ENCODE measurements at places on chromosomes 7 and 10.
A peak's percentile ranks its signal among the peaks of the same experiment; 100 is the strongest.

GRCh38 chr7:54591404-54592386 is 49.5 kb downstream of the VSTM2A start:
- no peaks in the 10 kb centered on the region for H3K36me3 ChIP-seq
- no peaks in the 10 kb centered on the region for H3K4me1 ChIP-seq
- H3K27me3 ChIP-seq: no peaks in the 10 kb centered on the region
- no peak overlapping the region for H3K27ac ChIP-seq

GRCh38 chr7:148581624-148582023 is 8.9 kb upstream of the C7orf33 start:
- no peak overlapping the region for H3K27ac ChIP-seq
- no peaks in the 10 kb centered on the region for H3K27me3 ChIP-seq
- no peaks in the 10 kb centered on the region for H3K36me3 ChIP-seq
- H3K4me1 ChIP-seq: no peaks in the 10 kb centered on the region
- DNase-seq: no peak

DNA sequence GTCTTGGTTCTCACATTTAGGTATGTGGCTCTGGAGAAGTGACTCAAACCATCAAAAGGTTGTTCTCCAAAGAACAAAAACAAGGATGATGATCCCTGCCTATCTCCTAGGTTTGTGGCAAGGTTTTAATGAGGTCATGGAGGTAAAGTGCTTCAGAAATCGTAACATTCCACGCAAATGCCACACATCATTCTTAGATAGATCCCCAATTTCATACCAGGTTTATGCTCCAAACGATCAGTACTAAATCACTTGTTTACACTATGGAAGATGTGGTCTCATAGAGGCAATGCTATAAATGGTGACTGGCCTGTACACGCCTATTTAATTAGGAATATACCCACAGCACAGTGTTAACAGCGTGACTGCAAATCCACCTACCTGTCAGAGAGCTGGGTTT is 66.6 kb downstream of the MINDY3 start:
- H3K27me3 ChIP-seq: no peaks in the 10 kb centered on the region
- peaks cover 8% of the 10 kb centered on the region for H3K4me1 ChIP-seq
- no peaks in the 10 kb centered on the region for H3K36me3 ChIP-seq
- no peak for DNase-seq

GRCh38 chr10:28020080-28020860 is 21.4 kb upstream of the ODAD2 start:
- DNase-seq: no peak
- no peaks in the 10 kb centered on the region for H3K27me3 ChIP-seq
- H3K36me3 ChIP-seq: no peaks in the 10 kb centered on the region
- H3K27ac ChIP-seq: no peak overlapping the region
- H3K4me3 ChIP-seq: no peak overlapping the region

GRCh38 chr7:48130658-48131108 is 40.6 kb upstream of the ABCA13 start:
- H3K27me3 ChIP-seq: no peaks in the 10 kb centered on the region
- H3K36me3 ChIP-seq: no peaks in the 10 kb centered on the region
- no peak overlapping the region for H3K4me3 ChIP-seq
- no peaks in the 10 kb centered on the region for H3K4me1 ChIP-seq
- no peak for DNase-seq

DNA sequence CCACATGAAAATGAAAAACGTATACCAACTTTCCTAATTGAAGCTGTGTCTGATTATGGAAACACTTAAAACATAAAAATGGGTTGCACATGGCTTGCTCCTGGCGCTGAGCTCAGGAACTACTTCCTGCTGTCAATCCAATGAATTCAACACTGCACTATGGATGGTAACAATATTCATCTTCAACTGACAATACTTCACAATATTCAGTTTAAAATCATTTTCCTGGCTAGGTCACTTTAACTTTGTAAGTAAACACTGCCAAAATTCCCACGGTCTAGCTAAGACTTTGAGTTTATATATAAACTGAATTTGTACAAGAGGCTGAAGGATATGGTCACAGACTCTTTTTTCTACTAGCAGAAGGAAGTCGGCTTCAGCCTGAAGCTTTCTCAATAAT is 556.9 kb downstream of the TNS3 start:
- no peaks in the 10 kb centered on the region for H3K36me3 ChIP-seq
- no peak overlapping the region for H3K27ac ChIP-seq
- H3K4me1 ChIP-seq: no peaks in the 10 kb centered on the region
- no peak overlapping the region for H3K4me3 ChIP-seq
- DNase-seq: no peak
- no peaks in the 10 kb centered on the region for H3K27me3 ChIP-seq

DNA sequence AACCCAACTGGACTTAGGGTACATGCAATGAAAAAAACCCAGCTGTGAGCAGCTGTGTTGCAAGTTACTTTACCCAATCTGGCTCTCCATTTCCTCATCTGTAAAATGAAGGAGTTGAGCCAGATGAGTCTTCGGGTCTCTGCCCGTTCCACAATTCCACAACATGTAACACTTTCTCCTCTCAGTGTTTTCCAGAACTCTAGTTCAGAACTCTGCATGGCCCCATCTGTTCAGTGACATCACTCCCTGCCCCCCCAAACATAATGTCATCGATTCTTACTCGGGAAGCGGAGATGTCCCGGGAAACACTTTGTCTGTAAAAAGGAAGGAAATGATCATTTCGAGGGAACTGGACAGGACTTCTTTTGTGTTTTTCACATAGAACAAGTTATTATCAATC is 2.5 kb downstream of the SH3PXD2A start:
- H3K4me1 ChIP-seq: peaks cover 43% of the 10 kb centered on the region
- peak overlapping the region; percentile 85 for H3K4me3 ChIP-seq
- no peaks in the 10 kb centered on the region for H3K27me3 ChIP-seq

DNA sequence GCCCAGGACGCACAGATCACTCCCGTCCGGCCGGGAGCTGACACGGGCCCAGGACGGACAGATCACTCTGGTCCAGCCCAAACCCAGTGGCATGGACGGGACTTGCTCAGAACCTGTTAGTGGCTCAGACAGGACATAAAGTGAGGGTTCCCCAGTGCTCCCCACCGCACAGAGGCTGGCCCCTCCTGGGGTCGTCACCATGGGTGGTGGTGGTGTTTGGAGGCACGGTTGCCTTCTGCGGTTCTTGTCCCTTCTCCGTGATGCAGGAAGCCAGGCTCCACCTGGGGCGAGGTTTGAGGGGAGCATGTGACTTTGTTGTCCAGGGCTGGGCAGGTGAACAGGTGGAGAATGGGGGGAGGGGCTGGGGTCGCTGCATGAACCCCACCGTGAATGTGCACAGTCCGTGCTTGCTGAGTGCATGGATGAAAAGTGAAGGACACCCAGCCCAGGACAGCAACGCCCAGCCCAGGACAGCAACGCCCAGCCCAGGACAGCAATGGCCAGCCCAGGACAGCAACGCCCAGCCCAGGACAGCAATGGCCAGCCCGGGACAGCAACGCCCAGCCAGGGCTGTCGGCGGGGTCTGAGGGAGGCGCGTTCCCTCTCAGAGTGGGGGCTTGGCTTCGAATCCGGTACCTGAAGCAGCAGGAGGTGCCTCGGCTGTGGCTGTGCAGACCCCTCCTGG is 26.7 kb downstream of the FAM20C start:
- no peaks in the 10 kb centered on the region for H3K27me3 ChIP-seq
- no peak for DNase-seq
- H3K4me1 ChIP-seq: peaks cover 8% of the 10 kb centered on the region
- H3K27ac ChIP-seq: no peak overlapping the region
- H3K36me3 ChIP-seq: no peaks in the 10 kb centered on the region
- no peak overlapping the region for H3K4me3 ChIP-seq

GRCh38 chr7:23205909-23206767 is 24.3 kb downstream of the NUP42 start:
- H3K36me3 ChIP-seq: peaks cover 15% of the 10 kb centered on the region
- no peak for DNase-seq

GRCh38 chr7:29622335-29623265 is 59.0 kb downstream of the PRR15 start:
- H3K4me3 ChIP-seq: no peak overlapping the region
- H3K4me1 ChIP-seq: no peaks in the 10 kb centered on the region
- H3K27me3 ChIP-seq: no peaks in the 10 kb centered on the region
- H3K36me3 ChIP-seq: no peaks in the 10 kb centered on the region

GRCh38 chr7:37395618-37396259 is 52.9 kb downstream of the ELMO1 start:
- peaks cover 6% of the 10 kb centered on the region for H3K4me1 ChIP-seq
- no peak overlapping the region for H3K4me3 ChIP-seq
- no peak overlapping the region for H3K27ac ChIP-seq
- no peaks in the 10 kb centered on the region for H3K27me3 ChIP-seq
- DNase-seq: no peak

- no peaks in the 10 kb centered on the region for H3K36me3 ChIP-seq
- no peak for DNase-seq
- H3K4me1 ChIP-seq: no peaks in the 10 kb centered on the region
- H3K4me3 ChIP-seq: no peak overlapping the region
- no peak overlapping the region for H3K27ac ChIP-seq
These were observed 117.4 kb downstream of the MTPAP start for GRCh38 chr10:30231709-30232108.

- no peaks in the 10 kb centered on the region for H3K4me1 ChIP-seq
- no peaks in the 10 kb centered on the region for H3K27me3 ChIP-seq
- no peak for DNase-seq
- H3K4me3 ChIP-seq: no peak overlapping the region
- H3K27ac ChIP-seq: no peak overlapping the region
These were observed 70.7 kb downstream of the CPVL start for GRCh38 chr7:29075606-29076005.

GRCh38 chr7:41520445-41520844 is 182.4 kb downstream of the INHBA start:
- DNase-seq: no peak
- no peak overlapping the region for H3K4me3 ChIP-seq
- no peak overlapping the region for H3K27ac ChIP-seq
- no peaks in the 10 kb centered on the region for H3K36me3 ChIP-seq

DNA sequence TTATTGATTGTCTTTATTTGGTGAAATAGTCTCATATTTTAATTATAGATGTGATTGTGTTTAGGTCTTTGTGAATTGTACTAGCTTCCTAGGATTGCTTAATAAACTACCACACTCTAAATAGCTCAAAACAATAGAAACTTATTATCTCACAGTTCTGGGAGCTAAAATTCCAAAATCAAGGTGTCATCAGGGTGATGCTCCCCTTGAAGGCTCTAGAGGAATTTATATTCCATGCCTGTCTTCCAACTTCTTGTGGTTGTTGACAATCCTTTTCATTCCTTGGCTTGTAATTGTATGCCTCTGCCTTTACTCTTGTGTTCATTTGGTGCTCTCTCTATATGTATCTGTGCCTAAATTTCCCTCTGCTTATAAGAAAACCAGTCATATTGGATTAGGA is 155.3 kb upstream of the AKR1E2 start:
- peak overlapping the region; percentile 80 for H3K27ac ChIP-seq
- no peak for DNase-seq
- no peak overlapping the region for H3K4me3 ChIP-seq

- H3K36me3 ChIP-seq: no peaks in the 10 kb centered on the region
- H3K4me1 ChIP-seq: peaks cover 7% of the 10 kb centered on the region
- no peak for DNase-seq
- H3K27ac ChIP-seq: no peak overlapping the region
- peaks cover 17% of the 10 kb centered on the region for H3K27me3 ChIP-seq
These were observed 16.5 kb downstream of the CNPY1 start for GRCh38 chr7:155529845-155530244.

- no peaks in the 10 kb centered on the region for H3K36me3 ChIP-seq
- DNase-seq: no peak
- peak overlapping the region; percentile 98 for H3K4me3 ChIP-seq
These were observed 2.5 kb downstream of the SLK start for GRCh38 chr10:103969436-103969835.

- H3K4me1 ChIP-seq: no peaks in the 10 kb centered on the region
- no peak overlapping the region for H3K27ac ChIP-seq
- no peaks in the 10 kb centered on the region for H3K27me3 ChIP-seq
- peak overlapping the region; percentile 34 for H3K4me3 ChIP-seq
- H3K36me3 ChIP-seq: no peaks in the 10 kb centered on the region
These were observed 5.2 kb downstream of the GIMAP5 start for GRCh38 chr7:150742286-150742968.

GRCh38 chr10:91665842-91666241 is 33.0 kb upstream of the PPP1R3C start:
- no peaks in the 10 kb centered on the region for H3K27me3 ChIP-seq
- DNase-seq: no peak
- no peaks in the 10 kb centered on the region for H3K4me1 ChIP-seq
- no peak overlapping the region for H3K27ac ChIP-seq
- no peak overlapping the region for H3K4me3 ChIP-seq

DNA sequence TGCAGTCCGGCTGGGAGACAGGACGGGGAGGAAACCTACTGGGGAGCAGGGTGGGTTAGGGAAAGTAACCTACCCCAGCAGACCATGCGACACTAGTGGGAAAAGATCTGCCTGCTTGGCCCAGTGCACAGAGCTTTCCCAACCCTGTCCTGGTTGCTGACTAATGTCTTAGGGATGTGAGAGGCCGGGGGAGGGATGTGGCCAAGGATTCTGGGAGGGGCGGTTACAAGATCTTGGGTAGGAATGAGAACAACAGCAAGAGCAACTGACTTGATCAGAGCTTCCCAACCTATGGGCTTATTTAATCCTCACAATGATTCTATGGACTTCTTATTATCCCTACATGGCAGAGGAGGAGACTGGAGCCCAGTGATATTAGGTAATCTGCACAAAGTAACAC is 24.0 kb upstream of the EIF5AL1 start:
- no peaks in the 10 kb centered on the region for H3K36me3 ChIP-seq
- H3K4me3 ChIP-seq: no peak overlapping the region
- no peak for DNase-seq
- peak overlapping the region; percentile 75 for H3K27ac ChIP-seq
- H3K27me3 ChIP-seq: no peaks in the 10 kb centered on the region

DNA sequence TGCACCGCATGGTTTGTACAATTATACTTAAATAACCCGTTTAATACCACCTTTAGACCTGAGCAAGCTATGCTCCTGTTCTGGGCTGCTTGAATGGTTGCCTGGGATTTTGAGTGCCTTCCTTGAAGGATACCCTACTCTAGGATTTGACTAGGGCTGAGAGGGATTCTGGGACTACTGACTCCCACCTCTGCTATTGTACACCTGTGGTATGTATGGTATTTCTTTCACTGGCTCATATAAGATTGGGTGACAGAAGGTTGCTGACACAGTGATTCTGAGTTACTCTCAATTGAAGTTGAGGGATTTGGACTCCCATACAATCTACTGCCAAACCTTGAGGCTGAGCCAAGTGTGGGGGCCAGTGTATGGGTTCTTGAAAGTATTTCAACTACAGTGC is 494.4 kb upstream of the SEMA3D start:
- no peak overlapping the region for H3K27ac ChIP-seq
- no peaks in the 10 kb centered on the region for H3K27me3 ChIP-seq
- no peak for DNase-seq
- no peak overlapping the region for H3K4me3 ChIP-seq

DNA sequence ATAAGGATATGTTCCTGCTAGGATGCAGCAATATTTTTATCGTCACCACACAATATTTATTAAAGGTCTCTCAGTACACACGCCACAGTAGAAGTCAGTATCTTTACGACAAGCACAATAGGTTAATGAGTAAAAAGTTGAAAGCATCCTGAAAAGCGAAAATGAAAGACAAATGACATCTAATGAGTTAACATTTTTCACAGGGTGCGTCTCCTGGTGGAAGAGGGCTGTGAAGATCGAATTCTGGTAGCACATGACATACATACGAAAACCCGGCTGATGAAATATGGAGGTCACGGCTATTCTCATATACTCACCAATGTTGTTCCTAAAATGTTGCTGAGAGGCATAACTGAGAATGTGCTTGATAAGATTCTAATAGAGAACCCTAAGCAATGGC is 10.8 kb downstream of the C1QL3 start:
- no peaks in the 10 kb centered on the region for H3K27me3 ChIP-seq
- H3K4me1 ChIP-seq: no peaks in the 10 kb centered on the region
- H3K4me3 ChIP-seq: no peak overlapping the region
- no peak for DNase-seq

GRCh38 chr10:131079314-131079713 is 232.2 kb downstream of the TCERG1L start:
- no peaks in the 10 kb centered on the region for H3K36me3 ChIP-seq
- no peaks in the 10 kb centered on the region for H3K27me3 ChIP-seq
- no peak overlapping the region for H3K4me3 ChIP-seq
